ENCODE measurements at places on chromosomes 3 and 15.

DNA sequence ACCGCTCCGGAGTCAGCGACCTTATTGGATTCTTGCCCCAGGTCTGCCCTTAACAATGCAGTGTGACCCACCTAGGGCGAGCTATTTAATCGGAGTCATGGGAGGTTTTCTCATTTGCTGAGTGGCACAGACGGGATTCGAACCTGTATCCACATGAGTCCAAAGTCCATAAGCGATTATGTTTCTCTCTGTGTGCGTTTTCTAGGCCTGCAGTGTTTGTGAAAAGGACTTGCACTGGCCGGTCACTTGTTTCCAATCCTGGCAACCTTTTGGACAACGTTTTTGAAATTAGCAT, 691 bp upstream of the HDGFL3 start:
- no peak for DNase-seq

DNA sequence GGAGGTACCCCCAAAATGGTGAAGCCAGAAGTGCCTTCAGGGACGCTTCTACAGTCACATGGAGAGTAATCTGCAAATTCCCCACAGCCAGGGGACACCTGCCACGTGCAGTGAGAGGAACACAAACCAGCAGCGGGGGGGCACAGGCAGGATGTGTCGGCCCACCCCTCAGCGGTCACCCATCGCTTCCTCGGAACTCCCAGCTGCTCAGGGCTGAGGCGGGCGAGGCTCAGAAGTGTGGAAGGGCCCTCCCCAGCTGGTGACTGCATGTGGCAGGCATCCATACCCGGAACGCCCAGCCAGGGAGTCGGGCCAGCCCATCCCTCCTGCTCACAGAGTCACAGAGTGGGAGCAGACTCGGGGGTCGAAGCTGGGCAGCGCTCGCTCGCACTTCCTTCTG, 63.7 kb downstream of the SLC12A8 start:
- no peak for DNase-seq

- DNase-seq: no peak
Observed at GRCh38 chr3:88131695-88132094, 18.1 kb upstream of the C3orf38 start.

GRCh38 chr15:32819448-32819847, 101.6 kb downstream of the GREM1 start:
- DNase-seq: no peak

- no peak for DNase-seq
Observed at GRCh38 chr3:172580680-172581401, 57.6 kb upstream of the TNFSF10 start.

DNA sequence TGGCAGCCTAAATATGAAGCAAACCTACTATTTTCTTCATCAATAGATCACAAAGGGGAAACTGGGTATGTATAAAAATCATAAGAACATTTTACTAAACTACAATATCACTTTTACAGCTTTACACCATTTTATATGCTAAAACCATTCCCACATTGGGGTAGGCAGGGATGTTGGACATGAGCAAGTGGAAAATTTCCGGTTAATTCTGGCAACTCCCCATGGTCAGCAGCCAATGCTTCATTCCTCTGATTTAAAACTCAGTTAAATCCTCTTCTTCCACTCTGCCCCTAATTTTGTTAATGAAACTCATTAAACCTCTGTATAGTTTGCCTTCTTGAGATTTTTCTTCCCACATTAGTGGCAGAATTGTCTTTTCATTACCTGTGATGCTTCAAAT, 552.5 kb upstream of the NECTIN3 start:
- DNase-seq: no peak

GRCh38 chr15:63231206-63231605, 41.8 kb downstream of the RAB8B start:
- no peak for DNase-seq

DNA sequence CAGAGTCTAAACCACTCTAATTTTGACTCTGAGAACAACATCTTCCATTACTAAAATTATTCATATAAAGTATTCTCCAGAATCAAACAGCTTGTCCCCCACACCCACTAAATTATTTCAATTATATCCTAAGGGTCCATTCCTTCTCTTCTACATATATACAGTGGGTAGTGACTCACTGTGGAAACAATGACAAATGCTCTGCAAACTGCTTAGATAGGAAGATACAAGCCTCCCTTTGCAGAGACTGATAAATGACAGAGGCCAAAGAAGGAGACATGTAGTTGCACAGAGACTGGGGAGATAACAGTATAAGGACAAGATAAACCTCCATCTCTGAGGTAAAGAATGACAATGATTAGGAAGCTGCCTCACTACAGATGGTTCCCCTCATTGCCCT, 1087.4 kb downstream of the AGBL1 start:
- no peak for DNase-seq

All from AG04449 (cell line).